ENCODE measurements at places on chromosomes 12 and 14. TPM values are rescaled to one million over a fixed set of nuclear protein-coding genes. Genes with fewer than 3 reads are reported as not detected.

DNA sequence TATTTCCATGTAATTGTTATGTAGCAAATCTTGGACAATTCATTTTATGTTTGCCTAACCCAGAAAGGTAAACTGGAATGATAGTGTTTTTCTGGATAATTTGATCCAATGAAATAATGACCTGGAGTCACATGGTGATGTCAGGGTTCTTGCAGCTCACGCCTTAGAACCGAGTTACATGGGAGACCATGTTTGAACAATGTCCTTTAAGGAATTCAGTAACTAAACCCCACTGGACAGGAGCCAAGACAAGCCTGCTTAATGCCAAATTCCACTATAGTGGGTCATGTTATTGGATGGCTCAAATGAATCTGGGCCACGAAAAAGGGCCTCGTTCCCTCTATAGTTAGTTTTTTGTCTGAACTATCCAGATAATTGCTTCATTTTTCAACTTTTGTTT lies 255.8 kb upstream of the HMGA2 start:
- DNase-seq: no peak
- H3K27ac ChIP-seq: no peak overlapping the region
- no peak overlapping the region for H3K4me3 ChIP-seq
- no peaks in the 10 kb centered on the region for H3K36me3 ChIP-seq
- H3K27me3 ChIP-seq: no peaks in the 10 kb centered on the region

DNA sequence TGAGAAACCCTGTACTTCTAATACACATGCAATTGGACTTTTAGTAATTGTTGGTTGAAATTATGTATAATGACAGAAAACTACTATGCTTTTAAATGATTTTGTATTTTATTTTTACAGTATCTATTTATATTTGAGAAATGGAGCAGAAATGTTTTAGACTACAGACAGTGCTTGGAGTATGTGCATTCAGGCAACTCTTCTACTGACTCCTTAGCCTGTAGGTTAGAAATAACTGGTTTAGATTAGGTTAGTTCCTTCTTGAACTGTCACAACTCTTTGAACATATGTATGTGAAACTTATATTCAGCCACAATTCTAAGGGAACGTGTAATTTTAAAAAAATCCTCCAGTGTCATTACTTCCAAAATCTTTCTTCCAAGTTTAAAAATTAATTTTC lies 1.7 kb downstream of the FGFR1OP2 start:
- H3K36me3 ChIP-seq: no peaks in the 10 kb centered on the region
- H3K27ac ChIP-seq: no peak overlapping the region
- H3K4me3 ChIP-seq: peak overlapping the region; percentile 96
- DNase-seq: no peak
- peaks cover 34% of the 10 kb centered on the region for H3K4me1 ChIP-seq

GRCh38 chr12:106953352-106954250 lies 2.1 kb upstream of the TMEM263 start:
- H3K4me3 ChIP-seq: no peak overlapping the region
- no peak overlapping the region for H3K27ac ChIP-seq
- no peaks in the 10 kb centered on the region for H3K36me3 ChIP-seq
- DNase-seq: no peak
- H3K4me1 ChIP-seq: peaks cover 8% of the 10 kb centered on the region

GRCh38 chr12:15443050-15443449 lies 120.7 kb downstream of the PTPRO start:
- no peaks in the 10 kb centered on the region for H3K36me3 ChIP-seq
- no peak overlapping the region for H3K27ac ChIP-seq
- no peak for DNase-seq
- H3K27me3 ChIP-seq: no peaks in the 10 kb centered on the region
- H3K4me3 ChIP-seq: no peak overlapping the region

GRCh38 chr12:99153293-99153692 lies 494.3 kb upstream of the GARIN6 start:
- no peak for DNase-seq
- no peak overlapping the region for H3K27ac ChIP-seq
- no peaks in the 10 kb centered on the region for H3K36me3 ChIP-seq
- H3K4me3 ChIP-seq: no peak overlapping the region

Gene CIROP
- not detected for total RNA-seq

- no peaks in the 10 kb centered on the region for H3K4me1 ChIP-seq
- peaks cover 82% of the 10 kb centered on the region for H3K36me3 ChIP-seq
- no peak overlapping the region for H3K27ac ChIP-seq
- no peak overlapping the region for H3K4me3 ChIP-seq
These were observed 68.9 kb downstream of the DDX51 start for GRCh38 chr12:132075026-132075713.

Gene POTEM
- total RNA-seq: not detected

Data from tibial nerve (tissue), 4 donors.